ENCODE measurements at places on chromosomes 2 and 18. TPM values are rescaled to one million over a fixed set of nuclear protein-coding genes. Genes with fewer than 3 reads are reported as not detected.

GAD1 gene
- not detected for total RNA-seq

MGAT4A gene
- 0.87 TPM for total RNA-seq

UGT1A6 gene
- total RNA-seq, result not detected

LAMA3 gene
- 30.5 TPM for total RNA-seq

All from uterine smooth muscle cell (primary cell).